Stimulated activated CD4-positive, alpha-beta T cell treated with anti-CD3 and anti-CD28 coated beads, Interleukin-1b, Interleukin-23, amount 100 ng/mL, for 1 hour (primary cell): ENCODE measurements at places on chromosomes 3 and 15.
A peak's percentile ranks its signal among the peaks of the same experiment; 100 is the strongest.

GRCh38 chr15:69539345-69539744 lies 86.7 kb downstream of the RPLP1 start:
- DNase-seq, result no peak

DNA sequence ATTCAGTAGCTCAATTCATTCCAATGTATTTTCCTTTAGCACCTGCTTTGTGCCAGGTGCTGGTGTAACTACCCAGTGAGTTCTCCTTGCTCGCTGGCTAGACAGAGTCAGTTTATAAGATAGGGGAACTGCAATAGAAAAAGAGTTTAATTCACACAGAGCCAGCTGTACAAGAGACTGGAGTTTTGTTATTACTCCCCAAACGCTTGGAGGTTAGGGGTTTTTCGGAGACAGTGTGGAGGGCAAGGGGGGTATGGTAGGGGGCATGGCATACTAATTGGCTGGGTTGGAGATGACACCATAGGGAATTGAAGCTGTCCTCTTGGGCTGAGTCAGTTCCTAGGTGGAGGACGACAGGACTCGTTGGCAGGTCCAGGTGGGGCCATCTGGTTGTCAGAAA lies 5.4 kb upstream of the CFAP91 start:
- no peak for DNase-seq

GRCh38 chr15:51621155-51621765 lies 1.3 kb downstream of the DMXL2 start:
- no peak for DNase-seq

GRCh38 chr3:195227871-195228270 lies 43.1 kb downstream of the XXYLT1 start:
- DNase-seq, result no peak

DNA sequence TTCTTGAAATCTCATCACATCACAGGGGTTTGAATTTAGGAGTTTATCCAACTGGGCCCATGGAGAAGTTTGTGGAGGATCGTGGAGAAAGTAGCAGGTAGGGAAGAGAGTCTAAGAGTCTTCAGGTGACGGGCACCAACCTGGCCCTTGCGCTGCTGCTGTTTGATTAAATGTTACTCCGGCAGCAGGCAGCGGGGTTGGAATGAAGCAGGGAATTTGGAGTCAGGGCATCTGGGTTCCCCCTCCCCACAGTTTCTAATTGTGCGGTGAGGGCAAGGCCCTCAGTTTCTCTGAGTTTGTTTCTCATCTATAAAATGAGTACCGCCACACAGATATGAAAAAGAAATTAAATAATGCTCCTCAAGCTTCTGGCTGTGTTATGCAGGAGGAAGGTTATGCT lies 182.9 kb upstream of the RGMA start:
- DNase-seq, result no peak

GRCh38 chr3:98763076-98763475 lies at the start of gene ST3GAL6:
ST3GAL6 (plus strand) TSS chr3:98763340; CDS start chr3:98768441, 5,101 bp downstream.
- no peak for DNase-seq

DNA sequence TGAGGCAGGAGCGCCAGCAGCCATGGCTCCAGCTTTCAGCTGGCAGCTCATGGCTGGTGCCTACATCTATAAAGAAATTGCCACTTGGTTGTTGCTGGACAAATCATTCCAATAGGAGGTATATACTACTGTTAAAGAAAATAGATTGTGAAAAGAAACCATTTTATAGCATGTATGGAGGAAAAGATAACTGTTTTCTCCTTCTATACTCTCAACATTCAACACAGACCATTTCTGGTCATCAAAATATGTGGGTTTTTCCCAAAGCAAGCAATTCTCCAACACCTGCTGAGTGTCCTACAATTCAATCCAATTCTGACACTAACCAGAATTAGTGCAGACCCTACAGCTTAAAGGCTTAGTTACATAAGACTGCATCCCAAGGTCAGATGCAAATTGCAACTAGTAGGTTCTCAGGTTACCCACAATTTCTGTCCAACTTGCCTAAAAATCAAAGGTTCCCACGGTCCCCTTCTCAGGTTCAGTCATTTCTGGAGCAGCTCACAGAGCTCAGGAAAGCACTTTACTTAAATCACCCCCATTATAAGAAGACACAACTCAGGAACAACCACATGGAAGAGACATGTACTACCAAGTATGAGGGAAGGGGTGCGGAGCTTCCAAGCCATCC lies 42.4 kb upstream of the STRIT1 start:
- no peak for DNase-seq

DNA sequence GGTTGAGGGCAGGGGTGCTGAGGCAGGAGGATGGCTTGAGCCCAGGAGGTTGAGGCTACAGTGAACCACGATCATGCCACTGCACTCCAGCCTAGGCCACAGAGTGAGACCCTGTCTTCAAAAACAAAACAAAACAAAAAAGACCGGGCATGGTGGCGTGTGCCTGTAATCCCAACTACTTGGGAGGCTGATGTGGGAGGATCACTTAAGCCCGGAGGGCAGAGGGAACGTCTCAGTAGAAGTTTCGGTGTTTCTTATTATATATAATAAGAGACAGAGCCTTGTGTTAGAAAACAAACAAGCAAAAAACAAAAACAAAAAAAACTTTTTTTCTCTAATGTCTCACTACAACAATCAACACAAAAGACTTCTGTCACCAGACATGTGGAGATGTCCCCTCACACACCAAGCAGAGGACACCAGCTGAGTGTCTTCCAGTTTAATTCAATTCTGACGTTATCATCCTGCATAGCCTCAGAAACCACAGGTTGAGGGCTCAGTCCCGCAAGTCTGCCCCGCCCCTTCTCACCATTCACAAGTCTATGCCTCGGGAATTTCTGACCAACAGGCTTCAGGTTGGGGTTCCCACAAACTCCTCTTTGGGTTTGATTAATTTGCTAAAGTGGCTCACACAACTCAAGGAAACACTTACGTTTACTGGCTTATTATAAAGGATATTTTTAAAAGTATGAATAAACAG lies 24.0 kb upstream of the EIF4A2 start:
- no peak for DNase-seq

DNA sequence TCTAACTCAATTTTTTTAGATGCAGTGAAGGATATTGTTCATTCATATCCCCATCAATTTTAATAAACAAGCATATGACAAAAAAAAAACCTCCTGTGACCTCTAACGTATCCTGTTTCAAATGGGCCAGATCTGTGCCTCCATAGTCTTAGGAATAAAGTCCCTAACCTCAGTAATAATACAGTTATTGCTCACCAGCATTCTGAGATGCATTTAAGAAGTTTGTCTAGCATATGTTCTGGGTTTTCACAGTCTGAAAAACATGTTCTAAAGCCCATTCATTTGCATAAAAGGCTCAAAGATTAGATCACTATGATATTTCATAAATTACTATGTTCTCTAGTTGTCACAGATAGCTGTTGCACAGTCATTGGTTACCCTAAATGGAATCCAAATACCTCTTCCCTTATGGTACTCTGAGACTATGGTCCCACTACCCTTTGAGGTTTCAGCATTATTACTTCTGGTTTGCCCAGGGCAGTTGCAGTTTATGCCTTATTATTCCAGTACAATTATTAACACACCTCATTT lies 190.1 kb downstream of the ZIC4 start:
- DNase-seq, result no peak

- DNase-seq, result no peak
Observed at GRCh38 chr3:54970895-54971294, 43.0 kb upstream of the LRTM1 start.

DNA sequence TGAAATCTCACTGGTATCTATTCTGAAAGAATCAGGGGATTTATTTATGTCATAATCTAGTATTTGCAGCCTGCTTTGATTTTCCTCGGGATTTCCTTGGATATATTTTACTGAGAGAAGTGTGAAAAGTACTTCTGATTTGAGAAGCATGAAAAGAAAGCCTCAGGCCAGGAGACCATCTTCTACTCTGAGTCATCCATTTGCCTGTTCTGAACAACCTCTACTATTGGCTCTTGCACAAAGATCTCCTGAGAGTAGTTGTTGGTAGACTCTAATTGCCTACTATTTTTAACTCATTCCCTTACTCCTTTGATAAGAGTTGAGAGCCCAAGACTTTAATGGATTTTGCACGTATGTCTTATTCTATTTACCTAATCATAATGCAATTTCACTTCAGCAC lies 318.9 kb downstream of the BCHE start:
- DNase-seq, result no peak

GRCh38 chr15:71649894-71650293 lies 160.5 kb upstream of the NR2E3 start:
- no peak for DNase-seq

GRCh38 chr3:58333206-58334012 lies 717 bp downstream of the PXK start:
- no peak for DNase-seq

DNA sequence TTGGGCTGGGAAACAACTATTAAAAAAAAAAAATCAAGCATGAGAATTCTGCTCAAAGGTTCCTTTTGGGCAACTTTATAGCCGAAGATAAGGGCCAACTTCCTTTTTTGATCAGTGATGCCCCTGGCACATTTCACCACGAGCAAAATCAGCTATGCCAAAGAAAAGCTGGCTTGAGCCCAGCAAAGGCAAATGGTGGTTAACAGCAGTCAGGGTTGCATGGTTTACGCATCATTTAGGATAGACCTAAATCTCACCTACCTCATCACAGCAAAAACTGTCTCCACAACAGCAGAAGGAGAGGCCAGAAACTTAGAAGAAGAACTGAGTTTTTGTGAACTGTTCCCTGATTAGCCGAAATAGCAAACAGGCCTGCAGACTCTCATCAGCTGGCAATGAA lies 220.1 kb upstream of the CDIN1 start:
- no peak for DNase-seq

- DNase-seq, result no peak
Observed at GRCh38 chr3:57903124-57903890, 104.9 kb upstream of the FLNB start.

DNA sequence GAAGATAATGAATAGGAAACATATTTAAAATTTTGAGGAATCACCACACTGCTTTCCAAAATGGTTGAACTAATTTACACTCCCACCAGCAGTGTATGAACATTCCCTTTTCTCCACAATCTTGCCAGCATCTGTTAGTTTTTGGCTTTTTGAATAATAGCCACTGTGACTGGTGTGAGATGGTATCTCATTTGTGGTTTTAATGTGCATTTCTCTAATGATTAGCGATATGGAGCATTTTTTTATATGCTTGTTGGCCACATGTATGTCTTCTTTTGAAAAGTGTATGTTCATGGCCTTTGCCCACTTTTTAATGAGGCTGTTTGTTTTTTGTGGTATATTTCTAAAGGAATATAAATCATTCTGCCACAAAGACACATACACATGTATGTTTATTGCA lies 166.3 kb downstream of the NECTIN3 start:
- no peak for DNase-seq

DNA sequence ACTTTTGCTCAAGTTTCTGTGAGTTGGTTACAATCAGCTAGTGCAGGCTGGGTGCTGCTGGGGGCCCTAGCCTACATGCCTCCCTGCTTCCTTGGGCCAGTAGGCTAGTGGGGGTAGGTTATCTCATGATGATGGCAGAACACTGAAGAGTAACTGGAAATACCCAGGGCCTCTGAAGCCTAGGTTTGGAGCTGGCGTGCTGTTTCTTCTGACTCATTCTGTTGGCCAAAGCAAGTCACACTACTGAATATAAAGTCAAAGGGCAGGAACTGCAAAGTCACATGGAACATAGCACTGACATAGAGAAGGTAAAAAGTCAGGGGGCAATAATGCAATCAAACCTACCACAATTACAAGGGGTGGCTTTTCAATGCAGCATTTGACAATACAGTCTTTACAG lies 34.5 kb downstream of the RASGRP1 start:
- no peak for DNase-seq

- peak; percentile 4 for DNase-seq
Observed at GRCh38 chr3:61250784-61251173, 473 bp downstream of the FHIT start.

DNA sequence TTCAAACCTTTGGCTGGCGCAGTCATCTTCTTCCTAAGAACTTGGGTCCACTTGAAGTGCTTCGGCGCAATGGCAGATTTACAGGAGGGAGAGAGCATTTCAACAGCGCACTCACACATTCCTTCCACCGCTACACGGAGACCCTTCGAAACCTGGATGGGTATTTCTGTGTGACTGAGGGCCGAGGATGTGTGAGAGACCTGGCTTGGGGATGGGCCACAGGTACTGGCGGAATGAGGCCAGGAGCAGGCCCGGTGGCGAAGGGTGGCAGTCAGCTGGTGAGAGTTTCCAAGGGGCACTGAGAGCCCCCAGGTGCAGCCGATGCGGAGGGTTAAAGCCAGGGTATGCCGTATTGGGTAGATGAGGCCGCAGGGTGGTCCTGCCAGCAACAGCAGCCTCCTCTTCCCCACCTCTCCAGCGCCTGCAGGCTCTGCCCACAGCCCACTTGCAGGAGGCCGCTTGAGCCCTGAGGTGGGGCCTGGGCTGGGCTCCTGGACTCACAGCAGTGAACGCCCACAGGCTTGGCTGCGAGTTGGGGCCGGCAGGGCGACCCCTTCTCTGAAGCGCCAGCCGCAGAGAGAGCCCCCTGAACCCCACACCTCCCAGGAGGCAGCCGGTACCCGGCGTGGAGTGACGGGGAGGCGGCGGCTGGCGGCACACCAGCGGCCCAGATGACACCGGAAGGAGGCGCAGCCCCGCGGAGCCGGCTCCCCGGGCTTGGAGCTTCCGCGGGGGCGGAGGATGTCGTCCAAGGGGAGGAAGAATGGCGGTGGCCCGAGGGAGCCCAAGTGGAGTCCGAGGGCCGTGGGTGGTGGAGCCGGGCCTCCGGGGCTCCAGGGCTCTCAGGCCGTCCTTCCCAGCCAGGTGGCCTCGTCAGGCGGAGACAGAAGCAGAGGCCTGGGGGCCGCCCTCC lies 166.5 kb downstream of the NSMCE3 start:
- DNase-seq, result no peak

DNA sequence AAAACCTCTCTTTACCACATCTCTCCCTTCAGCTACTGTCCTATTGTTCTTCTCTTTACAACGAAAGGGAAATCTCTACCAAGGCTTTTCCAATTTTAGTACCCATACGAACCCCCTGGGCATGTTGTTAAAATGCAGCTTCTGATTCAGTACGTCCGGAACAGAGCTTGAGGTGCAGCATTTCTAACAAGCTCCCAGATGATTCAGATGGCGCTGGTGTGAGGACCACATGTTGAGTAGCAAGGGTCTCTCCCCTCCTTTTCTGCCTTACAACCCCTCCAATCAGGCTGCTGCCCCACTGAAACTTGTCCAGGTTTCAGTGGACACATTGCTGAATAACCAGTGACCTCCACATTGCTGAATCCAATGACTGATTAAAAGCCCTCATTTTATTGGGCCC lies 177.1 kb upstream of the FEZF2 start:
- no peak for DNase-seq

GRCh38 chr3:134369231-134369741 lies 5.0 kb downstream of the AMOTL2 start:
- DNase-seq, result no peak
